Chondrocyte (in vitro differentiated cells): ENCODE measurements at places on chromosomes 5 and 9. TPM values are rescaled to one million over a fixed set of nuclear protein-coding genes. Genes with fewer than 3 reads are reported as not detected.

The EPB41L4A gene
- 2.5 to 3.9 TPM (median 3.5 TPM) in 3 replicates for total RNA-seq

The ANKRD34B gene
- not detected in 3 replicates for total RNA-seq

The RLN1 gene
- total RNA-seq: not detected in 3 replicates

The IFNK gene
- total RNA-seq: not detected in 3 replicates

The SLC6A18 gene
- not detected in 3 replicates for total RNA-seq

The GNA14 gene
- 0.13 to 0.22 TPM in 2 of 3 replicates, not detected in the other for total RNA-seq

The GPBP1 gene
- 40.7 to 49.3 TPM (median 45.6 TPM) in 3 replicates for total RNA-seq

The GGTA1 gene
- total RNA-seq: 0.46 to 3.2 TPM (median 2.5 TPM) in 3 replicates
